ENCODE measurements at places on chromosomes 16 and 17.

- H3K27me3 ChIP-seq = no peaks in the 10 kb centered on the region
- H3K27ac ChIP-seq = peak overlapping the region; percentile 92
- H3K4me3 ChIP-seq = peak overlapping the region; percentile 87
Measured at GRCh38 chr16:30526823-30527634, 663 bp upstream of the ZNF768 start.

DNA sequence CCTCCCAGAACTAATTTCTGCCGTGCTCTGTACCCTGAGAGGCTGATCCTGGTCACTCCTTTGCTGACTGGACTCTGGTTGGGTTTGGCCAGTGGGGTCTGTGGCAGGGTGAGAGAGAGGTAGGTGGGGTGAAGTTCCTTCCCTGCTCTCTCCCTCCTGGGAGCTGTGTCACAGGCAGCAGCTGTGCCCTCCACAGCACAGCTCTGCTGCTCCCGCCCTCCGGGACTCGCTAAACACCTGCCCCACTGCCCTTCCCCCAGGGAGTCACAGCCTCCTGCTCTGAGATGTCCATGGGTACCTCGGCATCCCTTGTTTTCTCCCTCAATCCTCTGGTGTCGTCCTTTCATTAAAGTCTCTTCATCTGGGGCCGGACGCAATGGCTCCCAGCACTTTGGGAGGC is 66.4 kb downstream of the SRCIN1 start:
- no peak overlapping the region for H3K27ac ChIP-seq
- no peaks in the 10 kb centered on the region for H3K4me1 ChIP-seq
- H3K27me3 ChIP-seq = peaks cover 9% of the 10 kb centered on the region
- no peak for DNase-seq
- no peaks in the 10 kb centered on the region for H3K36me3 ChIP-seq
- H3K4me3 ChIP-seq = no peak overlapping the region

DNA sequence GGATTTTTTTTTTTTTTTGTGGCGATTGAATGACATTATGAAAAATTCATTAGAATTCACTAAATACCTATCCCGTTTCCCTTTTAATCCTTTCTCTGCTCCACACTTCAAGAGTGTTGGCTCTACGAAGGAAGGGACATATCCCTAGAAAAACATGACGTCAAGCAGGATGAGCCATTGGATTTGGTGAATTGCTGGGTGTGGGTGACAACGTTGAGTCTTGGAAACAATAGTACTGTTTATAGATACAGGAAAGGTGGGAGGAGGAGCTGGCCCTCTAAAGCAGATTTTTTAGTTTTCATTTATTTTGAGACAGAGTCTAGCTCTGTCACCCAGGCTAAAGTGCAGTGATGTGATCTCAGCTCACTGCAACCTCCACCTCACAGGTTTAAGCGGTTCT is 167.6 kb upstream of the FAM20A start:
- H3K27me3 ChIP-seq = no peaks in the 10 kb centered on the region
- H3K36me3 ChIP-seq = no peaks in the 10 kb centered on the region
- no peak for DNase-seq
- no peak overlapping the region for H3K27ac ChIP-seq
- H3K4me3 ChIP-seq = no peak overlapping the region
- no peaks in the 10 kb centered on the region for H3K4me1 ChIP-seq

DNA sequence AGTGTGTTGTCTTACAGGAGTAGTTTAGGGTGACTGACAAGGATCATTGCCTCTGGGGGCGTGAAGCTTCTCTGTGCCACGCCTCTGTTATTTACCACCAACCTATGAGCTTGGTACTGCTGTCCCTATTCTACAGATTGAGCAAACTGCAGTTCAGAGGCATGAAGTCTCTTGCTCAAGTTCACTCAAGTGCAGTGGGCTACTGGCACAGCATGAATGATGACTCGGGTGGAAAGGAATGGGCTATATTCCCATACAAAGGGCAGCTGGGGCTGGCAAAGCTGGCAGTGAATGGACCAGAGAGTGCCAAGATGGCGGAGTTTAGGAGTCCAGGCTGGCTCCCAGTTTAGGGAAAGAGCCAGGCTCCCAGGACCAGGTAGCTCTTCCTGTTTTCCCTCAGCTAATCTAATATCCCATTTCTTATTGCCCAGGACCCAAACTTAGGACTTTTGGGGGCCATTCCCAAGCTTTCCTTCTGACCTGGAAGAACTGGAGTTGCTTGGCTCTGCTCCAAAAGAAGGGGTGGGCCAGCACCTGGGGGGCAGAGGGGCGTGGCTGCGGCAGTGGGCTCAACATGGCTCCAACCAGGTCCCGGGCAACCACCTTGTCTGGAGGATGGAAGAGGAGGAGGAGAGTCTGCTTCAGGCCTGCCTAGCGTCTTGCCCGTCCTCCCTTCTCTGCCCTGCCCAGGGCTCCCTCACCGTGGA is 12.9 kb downstream of the PLK1 start:
- H3K4me1 ChIP-seq = no peaks in the 10 kb centered on the region
- H3K36me3 ChIP-seq = peaks cover 25% of the 10 kb centered on the region
- peak; percentile 34 for DNase-seq

DNA sequence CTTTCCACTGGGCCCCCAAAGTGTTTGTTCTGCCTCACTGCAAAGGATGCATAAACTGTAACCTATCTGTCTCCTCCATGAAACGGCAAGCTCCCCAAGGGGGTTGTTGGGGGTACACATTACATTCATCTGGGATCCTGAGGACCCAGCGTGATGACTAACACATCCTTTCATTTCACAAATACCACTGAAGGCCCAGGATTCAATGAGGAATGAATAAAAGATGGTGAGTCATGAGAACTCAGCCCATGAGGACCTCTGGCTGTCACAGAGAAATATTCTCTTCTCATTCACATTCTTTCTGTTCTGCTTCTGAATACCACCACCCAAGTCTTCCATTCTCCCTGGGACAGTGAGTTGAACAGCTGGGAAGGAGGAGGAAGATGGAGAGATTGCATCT is 149.8 kb downstream of the RBFOX3 start:
- no peak overlapping the region for H3K27ac ChIP-seq
- no peaks in the 10 kb centered on the region for H3K4me1 ChIP-seq
- no peak for DNase-seq
- H3K36me3 ChIP-seq = no peaks in the 10 kb centered on the region

DNA sequence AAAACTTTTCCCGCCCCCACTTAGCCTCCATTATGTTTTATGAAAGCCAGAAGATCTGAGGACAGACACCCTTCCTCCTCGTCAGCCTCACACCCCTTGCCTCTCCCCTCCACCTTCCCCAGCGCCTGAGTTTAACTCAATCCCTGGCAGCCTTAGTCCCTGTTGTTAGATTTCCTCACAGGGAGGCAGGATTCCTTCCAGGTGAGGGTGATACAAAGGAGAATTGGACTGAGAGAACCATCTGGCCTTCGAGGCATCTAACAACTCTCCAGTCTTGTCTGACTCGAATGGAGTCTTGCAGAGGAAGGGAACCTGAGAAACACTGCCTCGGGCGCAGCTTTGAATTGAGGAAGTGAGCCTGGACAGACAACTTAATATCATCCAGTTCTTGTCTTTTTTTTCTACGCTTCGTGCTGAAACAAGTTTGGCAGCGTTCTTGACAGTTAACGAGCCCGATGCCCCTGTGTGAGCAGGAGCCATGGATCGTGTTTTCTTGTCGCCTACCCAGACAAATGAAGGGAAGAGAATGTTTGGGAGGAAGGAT is 1.3 kb upstream of the ZNF768 start:
- no peaks in the 10 kb centered on the region for H3K27me3 ChIP-seq
- peaks cover 3% of the 10 kb centered on the region for H3K4me1 ChIP-seq
- DNase-seq = no peak
- H3K27ac ChIP-seq = peak overlapping the region; percentile 45

DNA sequence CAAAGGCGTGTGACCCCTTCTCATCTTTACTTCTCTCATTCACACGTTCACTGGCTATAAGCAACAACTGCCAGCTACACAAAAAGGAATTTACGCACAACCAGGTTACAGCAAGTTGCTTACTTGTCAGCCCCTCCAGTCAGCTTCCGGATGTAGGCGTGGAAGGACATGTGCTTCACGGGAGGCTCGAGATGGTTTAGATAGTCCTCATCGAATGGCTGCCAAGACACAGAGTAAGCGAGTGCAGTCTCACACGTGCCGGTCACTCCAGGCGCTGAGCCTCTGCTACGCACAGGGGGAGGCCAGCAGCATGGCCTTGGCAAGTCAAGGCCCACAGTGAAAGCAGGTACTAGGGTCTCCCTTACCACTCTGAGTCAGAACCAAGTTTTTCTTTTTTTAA is 28.3 kb downstream of the NPLOC4 start:
- no peak overlapping the region for H3K27ac ChIP-seq
- H3K4me3 ChIP-seq = no peak overlapping the region
- DNase-seq = peak; percentile 51
- H3K27me3 ChIP-seq = no peaks in the 10 kb centered on the region
- no peaks in the 10 kb centered on the region for H3K4me1 ChIP-seq

DNA sequence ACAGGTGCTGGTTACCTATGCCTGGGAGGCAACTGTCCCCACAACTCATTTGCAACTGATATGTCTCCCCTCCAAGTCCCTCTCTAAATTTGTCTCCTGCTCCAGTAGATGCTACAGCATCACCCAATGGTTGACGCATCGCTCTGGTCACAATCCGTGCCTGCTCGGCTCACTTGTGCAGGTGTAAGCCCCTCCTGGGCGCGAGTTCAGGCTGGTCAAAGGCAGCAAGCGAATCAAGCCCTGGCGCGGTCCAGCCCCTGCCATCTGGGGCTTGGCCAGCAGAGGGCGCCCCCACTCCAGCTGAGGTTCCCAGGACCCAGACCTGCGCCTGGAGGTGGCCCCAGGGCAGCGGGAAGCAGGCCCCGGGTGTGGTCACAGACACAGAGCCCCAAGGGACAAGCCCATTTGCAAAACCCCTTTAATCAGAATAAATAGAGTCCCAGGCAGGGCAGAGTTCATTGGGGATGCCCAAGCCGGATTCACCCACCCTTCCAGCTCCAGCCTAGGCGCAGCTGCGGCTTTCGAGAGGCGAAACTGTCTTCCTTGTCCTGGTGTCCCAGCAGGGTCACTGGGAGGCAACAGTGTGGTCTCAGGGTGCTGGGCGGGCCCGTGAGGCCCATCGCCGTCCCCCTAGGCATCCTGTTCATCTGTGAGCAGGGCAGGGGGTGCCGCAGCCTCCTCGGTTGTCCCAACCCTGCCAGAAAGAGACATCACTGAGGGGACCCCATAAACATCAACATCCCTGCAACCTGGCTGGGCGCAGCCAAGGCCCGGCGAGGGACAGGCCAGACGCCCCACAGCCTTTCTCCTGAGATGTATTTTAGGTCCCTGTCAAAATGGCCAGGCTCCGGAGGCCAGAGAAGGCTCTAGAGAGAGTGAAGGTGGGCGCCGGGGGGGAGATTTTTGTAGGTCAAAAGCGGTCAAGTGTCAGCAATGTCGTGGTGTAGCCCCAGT is 15.8 kb downstream of the TMC6 start:
- no peak overlapping the region for H3K27ac ChIP-seq
- no peaks in the 10 kb centered on the region for H3K4me1 ChIP-seq
- peak; percentile 20 for DNase-seq
- no peaks in the 10 kb centered on the region for H3K36me3 ChIP-seq

DNA sequence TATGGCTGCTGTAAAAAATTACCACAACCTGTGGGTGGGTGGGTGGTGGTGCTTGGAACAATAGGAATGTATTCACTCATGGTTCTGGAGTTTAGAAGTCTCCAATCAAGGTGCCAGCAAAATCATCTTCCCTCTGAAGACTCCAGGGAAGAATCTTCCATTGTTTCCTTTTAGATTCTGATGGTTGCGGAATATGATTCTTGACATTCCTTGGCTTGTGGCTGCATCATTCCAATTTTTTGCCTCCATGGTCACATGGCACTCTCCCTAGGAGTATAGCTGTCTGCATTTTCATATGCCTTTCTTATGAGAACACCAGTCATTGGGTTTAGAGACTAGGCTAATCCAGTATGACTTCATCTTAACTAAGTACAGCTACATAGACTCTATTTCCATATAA is 401.0 kb downstream of the HS3ST3B1 start:
- no peak overlapping the region for H3K4me3 ChIP-seq
- H3K36me3 ChIP-seq = no peaks in the 10 kb centered on the region
- no peak for DNase-seq
- no peaks in the 10 kb centered on the region for H3K4me1 ChIP-seq

DNA sequence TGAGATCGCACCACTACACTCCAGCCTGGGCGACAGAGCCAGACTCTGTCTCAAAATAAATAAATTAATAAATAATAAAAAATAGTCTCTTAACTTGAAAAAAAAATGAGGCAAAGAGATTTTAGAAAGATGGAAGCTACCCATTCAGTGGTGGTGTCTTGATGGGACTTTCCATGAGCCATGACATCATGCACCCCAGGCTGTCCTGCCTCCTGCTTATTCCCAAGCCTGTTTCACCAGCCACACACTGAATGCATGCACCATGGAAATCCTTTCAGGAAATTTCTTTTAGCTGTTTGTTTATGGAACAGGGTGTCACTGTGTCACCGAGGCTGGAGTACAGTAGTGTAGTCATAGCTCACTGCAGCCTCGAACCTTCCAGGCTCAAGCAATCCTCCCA is 8.9 kb upstream of the DLX3 start:
- no peak overlapping the region for H3K4me3 ChIP-seq
- no peak overlapping the region for H3K27ac ChIP-seq
- no peaks in the 10 kb centered on the region for H3K4me1 ChIP-seq
- peaks cover 25% of the 10 kb centered on the region for H3K27me3 ChIP-seq
- no peaks in the 10 kb centered on the region for H3K36me3 ChIP-seq
- DNase-seq = no peak

DNA sequence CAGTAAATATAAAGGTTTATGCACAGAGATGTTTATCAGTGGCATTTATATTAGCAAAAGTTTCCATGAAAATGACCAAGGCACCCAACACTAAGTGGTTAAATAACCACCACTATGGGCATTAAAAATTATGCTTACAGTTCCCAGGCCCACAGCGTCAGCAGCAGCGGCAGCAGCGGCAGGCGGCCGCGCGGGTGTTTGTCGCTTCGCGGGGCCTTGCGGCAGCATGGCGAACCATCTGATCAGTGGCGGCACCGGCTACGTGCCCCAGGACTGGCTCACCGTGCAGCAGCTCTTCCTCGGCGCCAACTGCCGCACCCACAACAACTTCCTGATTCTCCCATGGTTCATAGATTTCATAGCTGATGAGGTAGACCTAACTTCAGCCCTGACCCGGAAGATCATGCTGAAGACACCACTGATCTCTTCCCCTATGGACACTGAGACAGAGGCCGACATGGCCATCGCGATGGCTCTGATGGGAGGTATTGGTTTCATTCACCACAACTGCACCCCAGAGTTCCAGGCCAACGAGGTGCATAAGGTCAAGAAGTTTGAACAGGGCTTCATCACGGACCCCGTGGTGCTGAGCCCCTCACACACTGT is 71.0 kb downstream of the GRIN2A start:
- H3K27me3 ChIP-seq = no peaks in the 10 kb centered on the region
- DNase-seq = no peak
- no peaks in the 10 kb centered on the region for H3K4me1 ChIP-seq
- no peaks in the 10 kb centered on the region for H3K36me3 ChIP-seq
- no peak overlapping the region for H3K4me3 ChIP-seq

DNA sequence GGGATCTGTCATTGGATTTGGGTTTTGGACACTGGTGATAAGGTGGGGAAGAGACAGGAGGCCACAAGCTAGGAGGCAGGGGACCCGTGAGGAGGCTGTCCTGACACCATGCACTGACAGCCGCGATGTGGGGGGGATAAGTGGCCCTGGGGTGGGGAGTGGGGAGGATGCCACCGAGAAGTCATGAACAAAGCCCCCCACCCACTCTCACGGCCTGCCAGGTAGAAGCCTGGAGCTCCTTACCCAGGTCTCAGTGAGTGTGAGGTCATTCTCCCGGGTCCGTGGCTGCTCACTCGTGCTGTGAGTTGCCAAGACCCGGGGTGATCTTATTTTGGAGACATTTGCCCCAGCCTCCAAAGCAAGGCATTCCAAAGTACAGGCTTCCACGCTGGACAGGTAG is 165.9 kb upstream of the TNRC6C start:
- H3K4me3 ChIP-seq = no peak overlapping the region
- H3K27ac ChIP-seq = no peak overlapping the region
- no peaks in the 10 kb centered on the region for H3K36me3 ChIP-seq
- no peak for DNase-seq
- H3K4me1 ChIP-seq = no peaks in the 10 kb centered on the region
